ENCODE measurements at places on chromosomes 11 and 22. TPM values are rescaled to one million over a fixed set of nuclear protein-coding genes. Genes with fewer than 3 reads are reported as not detected.

Gene OR8B3
- total RNA-seq: not detected

Gene OR8D4
- total RNA-seq: not detected

- no peaks in the 10 kb centered on the region for H3K4me1 ChIP-seq
- no peaks in the 10 kb centered on the region for H3K36me3 ChIP-seq
- H3K27me3 ChIP-seq: no peaks in the 10 kb centered on the region
- no peak overlapping the region for H3K4me3 ChIP-seq
- no peak for DNase-seq
- no peak overlapping the region for H3K27ac ChIP-seq
Measured at GRCh38 chr22:37115032-37115431, 5.5 kb upstream of the TMPRSS6 start.

GRCh38 chr22:44927463-44928135 lies 82.2 kb downstream of the PHF21B start:
- no peaks in the 10 kb centered on the region for H3K4me1 ChIP-seq
- no peak overlapping the region for H3K4me3 ChIP-seq
- no peaks in the 10 kb centered on the region for H3K36me3 ChIP-seq
- no peak overlapping the region for H3K27ac ChIP-seq
- H3K27me3 ChIP-seq: no peaks in the 10 kb centered on the region

GRCh38 chr22:36366291-36366708 lies 21.5 kb downstream of the MYH9 start:
- no peak for DNase-seq
- H3K4me3 ChIP-seq: no peak overlapping the region
- H3K27ac ChIP-seq: no peak overlapping the region
- no peaks in the 10 kb centered on the region for H3K4me1 ChIP-seq
- H3K27me3 ChIP-seq: no peaks in the 10 kb centered on the region

DNA sequence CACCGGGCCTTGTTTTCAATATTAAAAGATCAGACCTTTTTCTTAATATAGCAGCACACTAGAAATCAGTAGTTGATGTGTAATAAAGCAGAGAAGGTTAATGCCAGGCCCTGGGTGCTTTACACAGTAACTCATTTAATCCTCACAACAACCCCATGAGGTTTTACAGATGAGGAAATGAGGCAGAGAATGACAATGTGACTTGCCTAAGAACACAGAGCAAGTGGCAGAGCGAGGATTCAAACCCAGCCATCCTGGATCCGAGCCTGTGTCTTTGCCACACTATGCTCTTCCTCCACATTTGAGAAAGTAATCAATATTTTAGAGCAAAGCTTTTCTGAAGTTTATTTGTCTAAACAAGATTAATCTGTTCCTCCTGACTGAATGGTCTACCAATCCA lies 7.2 kb downstream of the JAML start:
- no peak for DNase-seq
- H3K27ac ChIP-seq: no peak overlapping the region
- no peaks in the 10 kb centered on the region for H3K4me1 ChIP-seq
- no peaks in the 10 kb centered on the region for H3K36me3 ChIP-seq

GRCh38 chr11:65429068-65429681 lies 6.6 kb downstream of the NEAT1 start:
- H3K4me1 ChIP-seq: peaks cover 74% of the 10 kb centered on the region
- H3K36me3 ChIP-seq: peaks cover 2% of the 10 kb centered on the region
- H3K4me3 ChIP-seq: peak overlapping the region; percentile 89

GRCh38 chr11:57787920-57788702 lies 26.5 kb downstream of the CTNND1 start:
- no peaks in the 10 kb centered on the region for H3K27me3 ChIP-seq
- H3K36me3 ChIP-seq: no peaks in the 10 kb centered on the region
- H3K4me1 ChIP-seq: peaks cover 73% of the 10 kb centered on the region
- no peak overlapping the region for H3K4me3 ChIP-seq

DNA sequence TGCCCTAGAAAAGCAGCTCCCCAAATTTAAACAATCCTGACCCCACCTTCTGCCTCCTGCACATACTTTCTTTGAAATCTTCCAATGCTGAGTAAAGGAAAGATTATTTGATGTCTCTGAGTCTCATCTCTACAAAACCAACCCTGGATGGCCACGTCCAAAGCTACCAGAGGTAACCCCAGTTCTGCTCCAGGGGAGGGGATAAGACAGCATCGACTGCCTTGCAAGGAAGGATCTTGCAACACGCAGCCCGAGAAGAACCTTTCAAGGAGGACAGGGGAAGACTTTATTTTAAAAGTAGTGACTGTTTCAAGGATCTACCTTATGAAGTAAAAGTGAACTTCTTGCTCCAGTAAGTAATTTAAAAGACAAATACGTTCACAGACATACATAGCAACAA lies 66.5 kb upstream of the TMEM45B start:
- no peaks in the 10 kb centered on the region for H3K27me3 ChIP-seq
- no peaks in the 10 kb centered on the region for H3K36me3 ChIP-seq

GRCh38 chr22:23268139-23268712 lies 87.9 kb downstream of the BCR start:
- H3K4me1 ChIP-seq: peaks cover 8% of the 10 kb centered on the region
- no peaks in the 10 kb centered on the region for H3K27me3 ChIP-seq
- H3K27ac ChIP-seq: no peak overlapping the region
- no peaks in the 10 kb centered on the region for H3K36me3 ChIP-seq
- DNase-seq: no peak

GRCh38 chr11:68017980-68018729 lies 8.0 kb downstream of the ALDH3B1 start:
- peaks cover 80% of the 10 kb centered on the region for H3K4me1 ChIP-seq
- no peak overlapping the region for H3K4me3 ChIP-seq
- peak overlapping the region; percentile 84 for H3K27ac ChIP-seq

Data from tibial nerve (tissue), 4 donors.